ENCODE measurements at places on chromosomes 1 and 21. TPM values are rescaled to one million over a fixed set of nuclear protein-coding genes. Genes with fewer than 3 reads are reported as not detected.
A peak's percentile ranks its signal among the peaks of the same experiment; 100 is the strongest.

DNA sequence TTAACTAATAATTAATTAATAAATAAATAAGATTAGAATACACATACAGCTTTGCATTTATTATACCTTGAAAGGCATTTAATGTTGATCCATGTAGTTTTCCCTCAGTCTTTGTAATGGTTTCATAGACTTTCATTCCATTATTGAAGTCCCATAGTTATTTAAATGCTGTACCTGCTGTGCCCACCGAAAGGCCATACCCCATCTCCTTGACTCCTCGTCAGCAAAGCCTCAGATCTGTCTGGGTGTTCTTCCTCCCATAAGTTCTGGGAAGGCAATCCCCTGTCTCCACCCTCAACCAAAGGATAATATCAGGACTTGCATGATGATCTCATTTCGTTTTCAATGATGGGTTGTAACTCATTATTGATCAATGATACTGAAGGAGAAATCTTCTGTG is 17.1 kb downstream of the CCN1 start:
- DNase-seq, result no peak

GRCh38 chr1:203711251-203712007 is 53.6 kb upstream of the LAX1 start:
- DNase-seq, result no peak

GRCh38 chr1:20698195-20698910 is 19.5 kb downstream of the KIF17 start:
- DNase-seq, result no peak

GRCh38 chr1:46413596-46413985 is 19.5 kb downstream of the FAAH start:
- no peak for DNase-seq

GRCh38 chr21:33025106-33025488 is 638 bp upstream of the OLIG2 start:
- DNase-seq, result no peak

GRCh38 chr1:205294175-205294917 is 27.2 kb downstream of the NUAK2 start:
- DNase-seq, result no peak

DNA sequence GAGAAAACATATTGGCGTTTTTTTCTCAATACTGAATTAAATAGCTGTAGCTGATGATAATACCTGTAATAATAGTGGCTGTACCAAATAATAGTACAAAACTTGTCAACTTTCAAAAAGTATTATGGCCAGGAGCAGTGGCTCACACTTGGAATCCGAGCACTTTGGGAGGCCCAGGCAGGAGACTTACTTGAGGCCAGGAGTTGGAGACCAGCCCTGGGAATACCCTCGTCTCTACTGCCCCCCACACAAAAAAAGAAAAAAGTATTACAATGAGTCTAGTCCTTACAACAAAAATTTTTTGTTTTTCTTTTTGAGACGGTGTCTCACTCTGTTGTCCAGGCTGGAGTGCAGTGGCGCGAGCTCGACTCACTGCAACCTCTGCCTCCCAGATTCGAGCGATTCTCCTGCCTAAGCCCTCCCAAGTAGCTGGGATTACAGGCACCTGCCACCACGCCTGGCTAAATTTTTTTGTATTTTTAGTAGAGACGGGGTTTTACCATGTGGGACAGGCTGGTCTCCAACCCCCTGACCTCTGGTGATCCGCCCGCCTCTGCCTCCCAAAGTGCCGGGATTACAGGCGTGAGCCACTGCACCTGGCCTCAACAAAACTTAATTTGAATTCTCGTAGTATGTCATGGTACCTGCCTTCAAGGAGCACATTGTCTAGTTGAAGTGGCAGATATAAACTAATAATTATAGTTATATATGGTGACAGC is 1.4 kb downstream of the RBBP4 start:
- DNase-seq, result no peak

DNA sequence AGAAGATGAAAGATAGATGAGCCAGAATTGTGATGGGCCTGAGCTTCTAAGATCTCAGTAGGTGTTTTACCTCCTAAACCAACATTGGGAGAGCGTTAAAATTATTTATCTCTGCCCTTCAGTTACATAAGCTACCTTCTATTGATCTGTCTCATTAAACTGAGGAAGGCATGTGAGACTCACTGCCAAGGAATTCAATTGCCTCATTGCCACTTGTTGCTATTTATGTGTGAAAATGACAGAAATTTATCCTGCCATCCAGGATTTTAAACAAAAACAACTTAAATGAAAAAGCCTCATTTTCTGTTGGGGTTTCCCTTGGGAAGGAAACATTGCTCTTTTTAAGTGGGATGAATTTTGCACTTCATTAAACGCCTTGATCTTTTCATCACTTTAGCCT is 78.7 kb upstream of the RUNX1 start:
- DNase-seq, result no peak

DNA sequence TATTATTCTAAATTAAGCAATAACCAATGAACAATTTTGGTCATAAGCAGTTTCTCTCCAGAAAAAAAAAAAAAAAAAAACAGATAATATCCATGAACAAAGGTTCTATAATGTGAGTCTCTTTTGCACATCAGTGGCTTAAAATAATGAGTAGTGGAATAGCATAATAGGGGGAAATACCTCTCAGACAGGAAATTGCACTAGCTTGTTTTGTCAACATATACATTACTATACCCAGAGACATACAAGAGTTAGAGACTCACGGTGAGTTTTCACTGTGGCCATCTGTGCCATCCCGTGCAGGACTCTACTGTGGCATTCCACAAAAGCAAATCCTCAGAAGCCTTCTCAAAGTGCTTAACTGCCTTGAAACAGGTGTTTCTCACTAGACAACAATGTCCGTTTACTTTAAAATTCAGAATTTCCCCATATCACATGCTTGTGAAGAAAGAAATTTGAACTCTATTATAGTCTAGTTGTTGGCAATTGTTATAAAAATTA is 697.9 kb downstream of the USP25 start:
- DNase-seq, result no peak

DNA sequence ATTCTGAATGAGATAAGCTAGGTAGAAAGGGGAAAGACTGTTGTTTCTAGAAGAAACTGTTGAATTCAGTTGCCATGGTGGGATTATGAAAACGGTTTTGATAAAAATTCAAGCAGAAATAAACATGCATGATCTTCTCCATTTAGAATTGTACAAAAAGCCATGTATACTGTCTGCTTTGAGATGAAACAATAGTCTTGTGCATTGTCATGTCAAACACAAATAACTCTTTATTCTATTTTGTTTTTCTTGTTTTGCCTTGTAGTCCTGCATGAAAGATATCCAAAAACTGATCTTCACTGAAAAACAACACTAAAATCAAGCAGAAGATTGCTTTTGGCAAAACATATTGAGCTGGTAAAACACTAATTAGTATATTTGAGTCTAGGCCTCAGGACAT is 659.9 kb downstream of the LTN1 start:
- no peak for DNase-seq

DNA sequence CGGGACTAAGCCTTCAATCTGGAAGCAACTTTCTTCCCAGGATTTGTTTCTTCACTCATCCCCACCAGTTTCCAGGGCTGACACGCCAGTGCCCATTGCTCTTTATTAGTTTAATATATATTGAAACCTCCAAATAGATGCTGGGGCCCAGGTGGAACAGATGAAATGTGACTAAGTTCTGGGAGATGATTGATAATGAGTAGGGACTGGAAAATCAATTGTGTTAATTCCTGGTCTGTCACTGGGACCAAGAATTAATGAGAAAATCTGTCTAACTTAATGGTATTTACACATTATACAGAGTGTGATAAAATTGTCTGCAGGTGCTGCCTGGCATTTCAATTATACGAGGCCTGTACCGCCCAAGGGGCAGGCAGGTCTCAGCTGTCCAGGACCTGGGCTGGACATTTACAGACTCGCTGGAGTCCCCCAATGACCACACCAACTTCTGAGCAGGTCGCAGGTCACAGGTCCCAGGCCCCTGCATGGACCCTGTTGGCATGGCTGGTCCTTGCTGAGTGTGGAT is 35.8 kb downstream of the UBIAD1 start:
- no peak for DNase-seq

DNA sequence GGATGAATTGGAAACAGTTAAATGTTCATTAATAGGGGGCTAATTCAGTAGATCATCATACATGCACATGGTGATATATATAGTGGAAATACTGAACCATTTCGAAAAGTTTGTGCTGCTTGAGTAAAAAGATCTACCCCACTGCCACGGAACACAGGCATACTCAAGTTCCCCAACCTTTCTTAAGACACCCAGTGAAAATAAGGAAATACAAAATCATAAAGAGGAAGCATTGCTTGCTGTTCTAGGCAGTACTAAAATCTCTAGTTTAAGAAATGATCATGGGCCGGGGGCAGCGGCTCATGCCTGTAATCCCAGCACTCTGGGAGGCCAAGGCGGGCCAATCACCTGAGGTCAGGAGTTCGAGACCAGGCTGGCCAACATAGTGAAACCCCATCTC is 37.6 kb upstream of the KIRREL1 start:
- no peak for DNase-seq

DNA sequence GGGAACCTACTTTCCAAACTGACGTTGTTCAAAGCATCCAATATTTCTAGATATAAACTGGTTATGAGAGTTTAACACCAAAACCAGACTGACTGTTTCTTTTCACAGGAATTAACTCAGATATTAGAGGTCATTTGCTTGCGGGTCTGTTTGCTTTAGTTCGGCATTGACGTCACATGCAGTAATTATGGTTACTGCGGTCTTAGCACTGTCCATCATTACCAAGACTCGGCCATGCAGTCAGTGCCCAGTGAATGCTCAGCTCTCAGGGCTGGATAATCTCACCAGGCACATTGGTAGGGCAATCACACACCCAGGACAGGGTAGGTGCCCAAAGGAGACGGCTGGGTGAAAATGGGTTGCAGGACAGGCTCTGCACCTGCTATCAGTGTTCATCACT is 9.9 kb upstream of the F3 start:
- no peak for DNase-seq

GRCh38 chr1:200150721-200151120 is 123.2 kb downstream of the NR5A2 start:
- DNase-seq, result no peak

- DNase-seq, result no peak
Observed at GRCh38 chr1:17723684-17724083, 31.4 kb upstream of the ACTL8 start.

DNA sequence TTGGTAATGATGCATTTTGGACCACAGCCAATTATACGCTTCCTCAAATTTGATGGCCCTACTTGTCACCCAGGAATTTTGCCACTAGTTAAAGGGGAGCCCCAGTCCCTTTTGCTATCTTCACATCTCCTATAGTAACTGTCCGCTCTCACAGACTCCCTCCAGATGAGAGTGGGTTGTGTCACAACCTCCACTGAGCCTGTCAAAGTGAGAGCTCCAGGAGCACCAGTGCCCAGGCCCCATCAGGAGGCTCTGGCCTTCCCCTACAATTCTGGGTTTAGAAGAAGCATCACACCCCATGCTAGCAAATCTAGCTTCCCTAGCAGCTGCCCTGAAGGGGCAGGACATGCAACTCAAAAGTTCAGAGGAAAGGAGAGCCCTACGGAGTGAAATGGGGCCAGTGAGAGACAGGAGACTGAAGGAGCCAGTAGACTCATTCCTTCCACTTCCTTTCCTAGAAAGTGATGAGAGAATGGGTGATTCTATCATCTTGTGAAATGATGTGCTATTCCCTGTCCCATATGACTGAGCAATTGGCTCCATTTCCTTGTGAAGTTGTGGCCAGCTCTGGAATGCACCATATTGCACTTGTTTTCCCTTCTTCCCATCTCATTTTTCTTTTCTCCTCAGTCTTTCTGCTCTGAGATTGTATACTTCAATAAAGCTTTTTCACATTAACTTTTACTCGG is 541.3 kb downstream of the DPYD start:
- no peak for DNase-seq

GRCh38 chr1:51648180-51649109 is 31.6 kb downstream of the OSBPL9 start:
- peak; percentile 41 for DNase-seq

DNA sequence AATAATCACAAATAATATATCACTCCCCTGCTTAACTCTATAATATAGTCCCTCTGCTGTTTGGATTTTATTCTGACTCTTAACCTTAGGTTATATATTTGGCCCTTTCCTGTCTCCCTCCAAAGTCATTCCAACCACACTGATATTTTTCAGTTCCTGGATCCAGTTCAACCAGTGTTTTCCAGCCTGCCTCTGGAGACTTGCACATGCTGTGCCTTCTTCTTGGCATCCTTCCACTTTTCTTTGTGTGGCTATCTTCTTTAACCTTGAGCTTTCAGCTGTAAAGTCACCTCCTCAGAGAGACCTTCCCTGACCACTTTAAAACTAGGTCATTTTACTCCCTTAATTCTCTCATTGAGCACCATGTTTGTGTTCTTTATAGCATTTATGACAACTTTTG is 19.4 kb downstream of the CERS2 start:
- no peak for DNase-seq

GRCh38 chr1:94117259-94117851 is 3.6 kb downstream of the ABCA4 start:
- no peak for DNase-seq

DNA sequence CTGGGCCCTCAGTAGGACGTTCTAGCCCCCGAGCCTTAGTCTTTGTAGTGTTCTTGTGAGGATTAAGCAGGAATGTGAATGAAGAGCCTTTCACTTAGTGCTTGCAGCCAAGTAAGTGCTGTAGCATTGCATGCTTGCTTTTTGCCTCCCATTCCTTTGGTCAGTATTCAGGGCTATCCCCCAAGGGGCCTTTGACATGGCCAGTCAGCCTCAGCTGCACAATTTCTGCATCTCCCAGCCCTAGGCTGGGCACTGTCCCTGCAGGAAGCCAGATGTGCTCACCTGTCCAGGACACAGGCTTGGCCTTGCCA is 30.5 kb downstream of the SOX13 start:
- no peak for DNase-seq

DNA sequence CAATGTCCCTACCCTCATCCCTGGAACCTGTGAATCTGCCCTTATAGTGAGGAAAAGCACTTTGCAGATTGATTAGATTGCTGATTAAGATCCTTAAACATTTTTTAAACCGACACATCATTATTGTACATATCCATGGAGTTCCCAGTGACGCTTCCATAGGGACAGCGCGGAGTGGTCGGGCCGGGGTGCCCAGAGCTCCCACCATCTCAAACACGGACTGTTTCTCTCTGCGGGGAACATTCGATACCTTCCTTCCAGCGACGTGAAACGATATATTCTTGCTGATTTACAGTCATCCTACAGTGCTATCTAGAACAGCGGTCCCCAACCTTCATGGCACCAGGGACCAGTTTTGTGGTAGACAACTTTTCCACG is 4.0 kb downstream of the KRTAP10-12 start:
- DNase-seq, result no peak

- peak; percentile 78 for DNase-seq
Observed at GRCh38 chr1:8078176-8078671, 52.1 kb upstream of the ERRFI1 start.

Gene NGF
- 5.8 TPM for total RNA-seq

Gene CACNA1S
- total RNA-seq, result 1.9 TPM

Gene LINGO4
- total RNA-seq, result 0.16 TPM

Gene SPRTN
- 17.3 TPM for total RNA-seq

Gene TP73
- total RNA-seq, result 0.63 TPM

Gene KIF21B
- total RNA-seq, result 1.5 TPM

Gene PM20D1
- total RNA-seq, result 1.6 TPM

Gene MYOM3
- 7.7 TPM for total RNA-seq

Gene CATSPERE
- 5.5 TPM for total RNA-seq

Gene FCRL5
- total RNA-seq, result 0.11 TPM

Gene C1QC
- 25.4 TPM for total RNA-seq

Gene TTLL10
- not detected for total RNA-seq

Gene ACTN2
- 14.2 TPM for total RNA-seq
